ENCODE measurements at places on chromosomes 7 and 10.

- no peak overlapping the region for H3K4me3 ChIP-seq
- no peaks in the 10 kb centered on the region for H3K36me3 ChIP-seq
- no peaks in the 10 kb centered on the region for H3K4me1 ChIP-seq
- no peak overlapping the region for H3K27ac ChIP-seq
Measured at GRCh38 chr10:46097576-46098317, 51.7 kb upstream of the MSMB start.

DNA sequence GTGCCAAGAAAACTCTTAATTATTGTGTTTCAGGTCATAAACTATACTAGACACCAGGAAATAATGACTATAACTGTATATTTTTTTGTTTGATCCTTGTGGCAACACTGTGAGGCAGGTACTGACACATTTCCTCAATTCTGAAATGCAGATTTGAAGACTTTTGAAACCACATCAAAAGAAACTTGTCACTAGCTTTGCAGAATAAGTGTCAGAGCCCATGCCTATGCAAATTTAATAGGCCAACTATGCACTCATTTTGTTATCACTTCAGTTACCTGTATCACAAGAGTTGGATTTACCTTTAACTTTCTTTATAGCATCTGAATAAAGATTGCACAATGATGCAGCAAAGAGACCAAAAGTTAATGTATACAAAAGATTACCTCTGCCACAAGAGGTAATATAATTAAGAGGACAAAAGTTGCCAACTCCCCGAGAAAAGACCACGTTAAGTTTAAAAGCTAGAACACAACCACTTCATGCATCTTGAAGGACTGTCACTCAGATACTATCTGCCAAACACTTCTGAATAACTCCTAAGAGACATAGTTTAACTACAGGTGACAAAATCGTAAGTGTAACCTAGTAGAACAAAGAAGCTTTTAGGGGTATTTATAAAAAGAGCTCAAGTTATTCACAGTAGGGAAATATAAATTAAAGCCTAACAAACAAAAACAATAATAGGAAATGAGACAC lies 80.5 kb downstream of the ELAPOR2 start:
- no peaks in the 10 kb centered on the region for H3K36me3 ChIP-seq
- peaks cover 29% of the 10 kb centered on the region for H3K4me1 ChIP-seq
- H3K4me3 ChIP-seq, result no peak overlapping the region
- H3K27ac ChIP-seq, result peak overlapping the region; percentile 11
- peaks cover 1% of the 10 kb centered on the region for H3K27me3 ChIP-seq

DNA sequence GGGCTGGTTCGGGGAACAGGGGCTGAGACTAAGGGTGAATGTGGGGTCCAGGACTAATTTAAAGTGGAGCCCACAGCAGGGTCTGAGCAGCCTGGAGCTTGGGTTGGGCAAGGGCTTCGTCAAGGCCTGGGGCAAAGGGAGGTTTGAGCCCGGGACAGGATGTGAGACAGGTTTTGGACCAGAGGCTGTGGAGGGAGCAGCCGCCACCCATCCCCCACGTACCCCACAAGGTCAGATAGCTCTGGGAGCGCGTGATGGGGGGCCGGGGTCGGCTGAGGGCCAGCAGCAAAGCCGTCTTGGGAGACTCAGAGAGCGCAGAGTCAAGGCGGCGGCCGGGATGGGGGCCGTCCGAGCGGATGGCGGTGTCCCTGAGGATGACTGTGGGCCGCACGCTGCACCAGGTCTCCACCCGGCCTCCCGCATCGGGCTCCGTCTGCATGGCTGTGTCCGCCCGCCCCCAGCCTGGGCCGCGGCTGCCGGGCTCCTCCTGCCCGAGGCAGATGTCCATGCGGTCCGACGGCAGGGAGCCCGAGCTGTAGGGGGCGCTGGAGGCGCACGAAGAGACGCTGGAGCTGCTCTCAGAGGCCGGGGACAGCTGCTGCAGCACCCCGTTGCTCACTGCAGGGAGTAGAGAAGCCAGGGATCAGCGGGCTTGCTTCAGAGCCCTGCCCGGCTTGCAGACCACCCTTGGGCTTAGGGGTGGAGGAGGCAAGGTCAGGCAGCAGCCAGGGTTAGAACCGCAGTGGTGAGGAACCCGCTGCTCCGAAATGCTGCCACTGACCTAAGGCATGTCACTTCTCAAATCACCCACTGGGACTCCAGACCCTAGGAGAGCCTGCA lies 12.1 kb downstream of the PDZD7 start:
- DNase-seq, result peak; percentile 91
- H3K4me3 ChIP-seq, result no peak overlapping the region
- no peak overlapping the region for H3K27ac ChIP-seq
- H3K36me3 ChIP-seq, result no peaks in the 10 kb centered on the region
- H3K4me1 ChIP-seq, result peaks cover 22% of the 10 kb centered on the region

DNA sequence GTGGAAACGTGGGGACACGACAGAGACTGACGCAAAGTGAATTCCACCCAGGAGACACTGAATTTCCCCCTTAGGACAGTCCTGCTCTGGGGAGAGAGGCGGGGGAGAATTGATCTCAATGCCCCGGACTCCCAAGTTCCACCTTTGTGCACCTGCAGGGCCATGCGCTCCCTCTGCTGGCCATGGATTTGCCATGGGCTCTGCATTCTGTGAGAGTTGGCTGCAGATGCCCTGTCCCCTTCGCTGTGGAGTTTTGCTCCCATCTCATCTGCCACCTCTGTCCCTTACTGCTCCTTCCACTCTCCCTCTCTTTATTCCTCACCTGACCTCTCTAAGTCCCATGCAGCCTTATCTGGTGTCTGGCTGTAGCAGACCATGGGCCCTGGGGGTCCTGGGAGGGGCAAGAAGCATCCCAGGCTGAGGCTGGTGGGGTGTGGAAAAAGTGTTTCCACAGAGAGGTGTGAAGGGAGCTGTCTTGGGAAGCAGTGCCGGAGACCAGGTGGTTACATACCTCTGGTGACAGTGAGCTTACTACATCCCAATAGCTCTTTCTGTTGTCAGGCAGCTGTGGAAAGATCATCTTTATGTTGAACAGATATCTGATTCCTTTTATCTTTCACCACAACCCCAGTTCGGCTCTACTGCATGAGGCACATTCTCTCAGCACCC lies 14.3 kb downstream of the GHRHR start:
- H3K36me3 ChIP-seq, result no peaks in the 10 kb centered on the region
- no peaks in the 10 kb centered on the region for H3K4me1 ChIP-seq
- no peak overlapping the region for H3K27ac ChIP-seq

DNA sequence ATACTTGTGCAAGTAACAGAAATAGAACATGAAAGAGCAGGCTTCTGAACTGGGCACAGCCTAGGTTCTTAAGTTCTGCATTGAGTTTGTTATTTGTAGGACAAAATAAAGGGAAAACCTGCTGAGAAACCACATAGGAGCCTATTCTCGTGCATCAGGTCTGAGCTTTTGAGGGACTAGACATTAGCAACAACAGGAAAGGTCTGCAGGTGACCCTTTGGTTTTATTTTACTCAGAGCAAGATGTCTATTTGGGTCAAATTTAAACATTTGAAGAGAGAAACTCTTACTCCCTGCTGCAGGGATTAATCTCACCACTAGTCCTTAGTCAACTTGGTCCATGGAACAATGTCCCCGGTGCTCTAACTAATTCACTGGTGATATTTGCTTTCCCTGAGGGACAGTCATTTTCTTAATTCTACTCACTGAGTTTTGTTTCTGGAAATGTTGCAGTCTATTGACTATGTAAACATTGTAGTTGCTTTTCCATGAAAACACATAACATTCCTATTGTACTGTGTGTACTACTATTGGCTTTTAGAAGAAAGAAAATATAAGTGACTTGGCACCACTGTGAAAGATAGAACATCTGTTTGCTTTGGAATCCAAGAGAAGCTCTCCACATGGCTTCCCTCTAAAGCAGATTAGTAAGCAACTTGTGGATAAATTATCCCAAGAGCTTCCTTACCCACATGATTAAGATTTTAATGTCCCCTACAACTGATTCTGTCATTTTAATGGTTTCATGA lies 108.2 kb downstream of the CHRM2 start:
- H3K27me3 ChIP-seq, result no peaks in the 10 kb centered on the region
- DNase-seq, result no peak
- no peak overlapping the region for H3K27ac ChIP-seq
- H3K4me3 ChIP-seq, result no peak overlapping the region
- H3K4me1 ChIP-seq, result no peaks in the 10 kb centered on the region

DNA sequence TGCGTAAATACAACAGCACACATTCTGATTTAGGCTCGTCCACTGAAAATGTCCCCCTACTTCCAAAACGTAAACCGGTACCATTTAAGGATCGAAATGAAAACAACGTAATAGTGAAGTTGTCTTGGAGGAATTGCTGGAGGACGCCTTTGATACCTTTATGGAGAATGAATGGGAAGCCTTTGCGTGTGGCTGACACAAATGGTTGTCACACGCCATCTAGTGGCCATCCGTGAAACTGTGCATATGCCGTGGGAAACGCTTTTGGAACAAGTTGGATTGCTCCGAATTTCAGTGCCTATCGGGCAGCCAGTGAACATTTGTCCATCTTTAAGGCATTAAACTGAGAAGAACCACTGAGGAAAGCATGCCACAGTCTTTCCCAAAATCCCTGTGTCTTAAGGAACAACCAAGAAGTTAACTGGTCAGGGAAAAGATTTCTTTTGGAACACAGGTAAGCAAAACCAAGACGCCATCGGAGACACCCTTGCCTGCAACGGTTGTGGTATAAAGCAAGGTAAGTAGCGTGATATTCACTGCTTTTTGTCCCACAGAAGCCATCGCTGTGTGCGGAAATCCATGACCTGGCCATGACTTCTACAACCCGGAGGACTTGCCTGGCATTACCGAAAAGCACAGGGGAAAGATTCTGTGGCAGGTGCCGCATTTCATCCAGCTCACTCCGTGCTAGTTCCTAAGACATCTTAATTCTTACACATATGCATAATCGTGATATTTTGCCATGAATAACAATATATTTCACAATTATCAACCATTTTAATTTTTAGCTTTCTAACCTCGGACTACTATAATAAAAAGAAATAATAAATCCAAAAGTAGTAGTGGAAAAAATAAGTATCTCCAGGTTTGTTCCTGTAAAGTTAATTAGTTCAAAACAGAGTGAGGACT lies 100.6 kb downstream of the FAM204A start:
- H3K36me3 ChIP-seq, result no peaks in the 10 kb centered on the region
- no peak overlapping the region for H3K4me3 ChIP-seq
- H3K27me3 ChIP-seq, result peaks cover 43% of the 10 kb centered on the region
- peak; percentile 68 for DNase-seq
- H3K27ac ChIP-seq, result no peak overlapping the region

- H3K27ac ChIP-seq, result no peak overlapping the region
- DNase-seq, result no peak
- H3K27me3 ChIP-seq, result peaks cover 3% of the 10 kb centered on the region
- no peak overlapping the region for H3K4me3 ChIP-seq
Measured at GRCh38 chr7:123673137-123673732, 17.6 kb downstream of the LMOD2 start.

DNA sequence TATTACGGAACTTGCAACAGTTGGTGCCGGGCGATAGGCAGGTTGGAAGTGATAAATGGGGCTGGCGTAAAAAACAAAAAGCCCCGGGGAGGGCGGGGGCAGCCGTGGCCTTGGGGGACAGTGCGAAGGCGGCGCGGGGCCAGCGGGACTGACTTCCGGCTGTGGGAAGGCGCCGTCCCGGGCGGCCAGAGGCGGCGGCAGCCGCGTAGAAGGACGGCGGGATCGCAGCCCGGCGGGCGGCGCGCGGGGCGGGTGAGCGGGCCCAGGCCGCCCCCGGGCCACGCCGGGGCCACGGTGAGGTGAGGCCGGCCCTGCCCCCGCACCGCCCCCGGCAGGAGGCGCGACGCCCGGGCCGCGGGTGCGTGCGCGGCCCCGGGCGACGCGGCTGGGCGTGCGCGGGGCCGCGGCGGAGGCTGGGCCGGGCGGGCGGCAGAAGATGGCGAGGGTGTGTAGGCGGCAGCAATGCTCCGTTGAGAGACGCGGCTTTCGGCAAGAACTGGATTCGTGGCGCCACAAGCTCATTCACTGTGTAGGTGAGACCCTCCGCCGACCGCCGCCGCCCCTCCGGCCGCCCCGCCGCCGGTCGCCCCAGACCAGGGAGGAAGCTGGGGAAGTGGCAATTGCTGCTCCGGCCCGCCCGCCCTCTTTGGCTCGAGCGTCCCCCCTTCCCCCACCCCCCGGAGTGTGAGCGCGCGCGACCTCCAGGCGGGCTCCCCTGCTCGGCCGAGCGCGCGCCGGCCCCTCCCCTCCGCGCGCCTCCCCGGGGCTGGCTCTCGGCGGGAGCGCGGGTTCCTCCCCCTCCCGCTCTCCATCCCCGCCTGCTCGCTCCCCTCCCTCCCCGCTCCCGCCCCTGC lies at the start of gene LCOR:
Gene LCOR (plus strand): TSS at position 432 of the 854 bp plus-strand sequence. CDS start 116,760 bp downstream, outside the sequence.
- peaks cover 10% of the 10 kb centered on the region for H3K36me3 ChIP-seq
- no peaks in the 10 kb centered on the region for H3K27me3 ChIP-seq
- peaks cover 52% of the 10 kb centered on the region for H3K4me1 ChIP-seq
- H3K4me3 ChIP-seq, result peak within 1 kb of the TSS; percentile 83
- H3K27ac ChIP-seq, result peak within 1 kb of the TSS; percentile 92
- DNase-seq, result peak; percentile 84

- H3K4me3 ChIP-seq, result no peak overlapping the region
- no peak overlapping the region for H3K27ac ChIP-seq
- H3K27me3 ChIP-seq, result no peaks in the 10 kb centered on the region
- peaks cover 4% of the 10 kb centered on the region for H3K4me1 ChIP-seq
- DNase-seq, result no peak
- H3K36me3 ChIP-seq, result no peaks in the 10 kb centered on the region
Measured at GRCh38 chr10:20007426-20007825, 191.2 kb downstream of the PLXDC2 start.

DNA sequence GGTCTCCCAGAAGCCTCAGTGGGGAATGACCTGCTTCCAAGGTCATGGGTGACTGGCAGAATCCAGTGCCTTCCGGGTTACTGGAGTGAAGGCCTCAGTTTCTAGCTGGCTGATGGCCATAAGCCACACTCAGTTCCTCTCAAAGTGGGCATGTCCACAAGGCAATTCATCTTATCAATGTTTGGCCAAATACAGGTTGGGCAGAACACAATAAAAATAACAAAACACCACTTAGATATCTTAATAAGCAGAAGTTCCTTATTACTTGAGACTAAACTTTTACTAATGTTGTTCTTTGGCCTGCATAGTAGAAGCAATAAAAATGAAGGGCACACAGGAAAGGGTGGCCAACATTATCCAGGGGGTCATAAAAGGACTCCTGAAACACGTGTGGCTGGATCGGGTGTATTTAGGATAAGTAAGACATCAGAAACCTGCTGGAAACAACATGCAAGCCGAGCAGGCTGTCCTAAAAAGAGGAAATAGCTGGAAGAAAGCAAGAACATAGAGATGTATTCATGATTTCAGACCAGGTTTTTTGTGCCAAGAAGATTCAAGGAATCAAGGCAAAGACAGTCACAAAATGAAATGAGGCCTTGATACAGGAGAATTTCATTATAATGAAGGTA lies 19.6 kb upstream of the AKR1C2 start:
- H3K27me3 ChIP-seq, result peaks cover 3% of the 10 kb centered on the region
- no peak overlapping the region for H3K27ac ChIP-seq
- no peaks in the 10 kb centered on the region for H3K4me1 ChIP-seq

DNA sequence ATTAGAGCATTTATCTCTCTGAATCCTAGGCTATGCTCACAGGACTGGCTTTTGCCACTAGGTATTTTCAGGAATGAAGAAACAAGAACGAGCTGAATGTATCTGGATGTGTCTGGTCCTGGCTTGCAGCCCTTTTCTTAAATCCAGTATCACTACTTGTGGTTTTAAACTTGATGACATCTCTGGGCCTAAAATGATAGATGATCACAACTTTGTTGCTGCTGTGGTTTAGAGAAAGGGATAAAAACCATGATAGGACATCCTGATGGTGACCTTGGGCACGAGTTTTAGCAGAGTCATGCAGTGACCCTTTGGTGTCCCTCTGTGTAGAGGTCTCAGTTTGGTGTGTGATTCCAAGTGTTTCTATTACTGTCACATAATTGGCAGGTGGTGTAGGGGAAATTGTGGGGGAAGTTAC lies 31.7 kb upstream of the SEMA3C start:
- H3K36me3 ChIP-seq, result no peaks in the 10 kb centered on the region
- no peaks in the 10 kb centered on the region for H3K4me1 ChIP-seq
- DNase-seq, result no peak
- H3K27me3 ChIP-seq, result no peaks in the 10 kb centered on the region
- no peak overlapping the region for H3K27ac ChIP-seq
- no peak overlapping the region for H3K4me3 ChIP-seq

All from activated naive CD8-positive, alpha-beta T cell treated with anti-CD3 and anti-CD28 coated beads, Interleukin-2, amount 50 U/mL, for 24 hours (primary cell).